ENCODE measurements at places on chromosomes 7 and 10.
A peak's percentile ranks its signal among the peaks of the same experiment; 100 is the strongest.

GRCh38 chr7:127396184-127396583, 3.7 kb upstream of the ZNF800 start:
- DNase-seq: peak; percentile 20

DNA sequence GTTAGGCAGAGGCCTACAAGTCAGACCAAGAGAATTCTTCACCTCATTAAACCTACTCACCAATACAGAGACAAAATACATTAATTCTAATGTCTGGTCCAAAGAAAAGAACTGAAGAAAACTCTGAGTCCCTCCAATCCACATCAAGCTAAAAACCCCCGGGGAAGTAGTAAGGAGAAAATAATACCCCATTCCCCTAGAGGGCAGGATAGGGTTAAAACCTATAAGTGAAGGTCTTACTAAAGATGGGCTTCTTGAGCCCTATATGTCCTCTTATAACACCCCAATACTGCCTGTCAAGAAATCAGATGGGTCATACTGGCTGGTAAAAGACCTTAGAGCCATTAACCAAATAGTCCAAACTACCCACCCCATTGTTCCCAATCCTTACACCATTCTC, 141.3 kb upstream of the TMEM106B start:
- no peak for DNase-seq

DNA sequence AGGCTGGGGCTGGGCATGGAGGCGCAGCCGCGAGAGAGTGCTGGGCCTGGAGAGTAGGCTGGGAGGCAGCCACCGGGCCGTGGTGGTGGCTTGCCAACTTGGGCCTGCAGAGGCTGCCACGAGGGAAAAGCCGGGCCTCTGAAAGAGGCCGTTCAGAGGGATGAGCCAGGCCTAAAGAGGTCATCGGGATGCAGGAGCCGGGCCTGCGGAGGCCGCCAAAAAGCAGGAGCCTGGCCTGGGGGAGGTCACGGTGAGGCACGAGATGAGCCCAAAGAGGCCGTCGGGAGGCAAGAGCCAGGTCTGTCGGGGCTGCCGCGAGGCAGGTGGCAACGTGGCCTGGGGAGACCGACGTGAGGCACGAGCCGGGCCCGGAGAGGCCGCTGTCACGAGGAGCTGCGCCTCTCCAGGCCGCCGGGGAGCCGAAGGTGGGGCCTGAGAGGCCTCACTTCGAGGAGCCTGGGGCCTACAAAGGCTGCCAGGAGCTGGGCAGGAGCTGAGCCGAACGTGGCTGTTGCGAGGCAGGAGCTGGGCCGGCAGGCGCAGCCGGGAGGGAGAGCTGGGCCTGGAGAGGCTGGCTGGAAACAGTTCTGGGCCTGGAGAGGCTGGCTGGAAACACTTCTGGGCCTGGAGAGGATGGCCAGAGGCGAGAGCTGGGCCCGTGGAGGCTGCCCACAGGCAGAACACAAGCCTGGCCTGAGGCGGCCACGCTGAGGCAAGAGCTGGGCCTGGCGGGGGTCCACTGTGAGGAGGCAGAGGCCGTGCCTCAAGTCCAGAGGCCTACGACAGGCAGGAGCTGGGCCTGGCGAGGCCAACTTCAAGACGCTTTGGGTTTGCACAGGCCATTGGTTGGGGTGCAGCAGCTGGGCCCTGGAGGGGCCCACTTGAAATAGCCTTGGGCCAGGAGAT, 24.6 kb downstream of the MDH2 start:
- no peak for DNase-seq

GRCh38 chr7:136034132-136034531, 57.0 kb upstream of the MTPN start:
- no peak for DNase-seq

DNA sequence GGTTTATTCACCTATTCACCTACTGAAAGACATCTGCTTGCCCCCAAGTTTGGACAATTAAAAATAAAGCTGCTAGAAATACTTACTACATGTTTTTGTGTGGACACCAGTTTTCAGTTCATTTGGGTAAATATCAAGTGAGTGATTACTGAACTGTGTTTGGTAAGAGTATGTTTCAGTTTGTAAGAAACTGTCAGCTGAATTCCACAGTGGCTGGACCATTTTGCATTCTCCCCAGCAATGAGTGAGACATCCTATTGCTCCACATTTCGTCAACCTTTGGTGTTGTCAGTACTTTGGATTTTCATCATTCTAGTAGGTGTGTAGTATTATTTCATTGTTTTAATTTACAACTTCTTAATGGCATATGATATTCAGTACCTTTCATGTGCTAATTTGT, 17.4 kb upstream of the IKZF1 start:
- DNase-seq: no peak

DNA sequence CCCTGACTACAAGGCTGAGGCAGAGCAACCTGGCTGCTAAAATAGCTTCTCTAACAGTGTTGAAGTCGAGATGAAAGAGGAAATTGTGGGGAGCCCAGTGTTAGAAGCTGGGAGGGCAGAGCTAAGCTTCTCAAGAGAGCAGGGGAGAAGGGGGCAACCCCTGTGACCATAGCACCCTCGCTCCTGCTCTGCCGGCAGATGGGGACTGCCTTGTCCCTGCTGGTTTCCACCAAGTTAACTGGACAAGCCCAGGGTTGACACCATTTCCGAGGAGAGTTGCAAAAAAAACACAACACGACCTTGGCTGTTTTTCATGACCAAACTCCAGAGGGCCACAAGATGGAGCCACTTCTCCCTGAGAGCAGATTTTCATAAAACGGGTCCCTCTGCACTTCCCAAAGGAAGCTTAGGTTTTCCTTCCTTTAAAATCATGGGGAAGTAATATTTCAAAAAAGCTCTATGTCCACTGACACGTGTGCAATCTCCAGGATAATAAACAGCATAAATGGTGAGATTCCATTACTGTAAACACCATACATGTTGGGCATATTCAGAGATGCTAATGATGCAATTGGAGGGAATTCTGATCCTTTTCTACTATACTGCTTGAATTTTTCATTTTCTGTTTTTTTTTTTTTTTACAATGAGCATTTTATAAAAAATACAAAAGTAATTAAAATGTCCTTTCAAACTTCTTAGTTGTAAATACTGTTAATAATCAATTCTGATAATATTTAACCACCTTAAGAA, 140.4 kb downstream of the PIP4K2A start:
- no peak for DNase-seq

GRCh38 chr7:3154881-3155494, 111.3 kb upstream of the CARD11 start:
- no peak for DNase-seq

DNA sequence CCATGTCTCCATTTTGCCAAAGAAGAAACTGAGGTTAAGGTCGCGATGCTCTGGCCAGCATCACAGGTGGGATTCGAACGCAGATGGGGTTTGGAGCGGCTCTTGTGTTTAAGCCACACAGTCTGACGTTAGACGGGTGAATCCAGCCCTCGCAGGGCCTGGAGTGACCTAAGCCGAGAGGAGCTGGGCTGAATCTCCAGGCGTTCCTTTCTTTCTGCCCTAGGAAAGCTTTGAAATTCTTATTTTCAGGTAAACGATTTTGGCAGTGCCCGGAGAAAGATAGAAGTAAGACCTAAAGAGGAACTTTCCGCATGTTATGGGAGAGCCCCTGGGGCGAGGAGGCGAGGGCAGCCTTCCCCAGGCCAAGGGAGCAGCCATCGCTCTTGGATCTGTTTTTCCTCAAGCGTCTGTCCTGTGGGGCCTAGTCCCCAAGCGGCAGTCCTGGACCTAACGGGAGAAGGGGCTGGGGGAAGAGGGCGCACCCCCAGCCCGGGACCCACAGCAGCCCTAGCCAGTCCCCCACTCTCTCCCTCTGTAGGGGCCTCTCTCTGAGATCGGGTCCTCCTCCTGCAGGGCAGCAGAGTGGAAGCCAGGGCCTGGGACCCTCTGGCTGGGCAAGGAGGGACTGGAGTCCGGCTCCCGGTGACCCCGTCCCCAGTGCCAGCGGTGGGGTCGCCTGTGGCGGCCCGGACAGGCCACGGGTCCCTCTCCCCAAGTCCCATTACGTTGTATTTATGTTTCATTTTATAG, 8.9 kb upstream of the LBX1 start:
- DNase-seq: no peak

DNA sequence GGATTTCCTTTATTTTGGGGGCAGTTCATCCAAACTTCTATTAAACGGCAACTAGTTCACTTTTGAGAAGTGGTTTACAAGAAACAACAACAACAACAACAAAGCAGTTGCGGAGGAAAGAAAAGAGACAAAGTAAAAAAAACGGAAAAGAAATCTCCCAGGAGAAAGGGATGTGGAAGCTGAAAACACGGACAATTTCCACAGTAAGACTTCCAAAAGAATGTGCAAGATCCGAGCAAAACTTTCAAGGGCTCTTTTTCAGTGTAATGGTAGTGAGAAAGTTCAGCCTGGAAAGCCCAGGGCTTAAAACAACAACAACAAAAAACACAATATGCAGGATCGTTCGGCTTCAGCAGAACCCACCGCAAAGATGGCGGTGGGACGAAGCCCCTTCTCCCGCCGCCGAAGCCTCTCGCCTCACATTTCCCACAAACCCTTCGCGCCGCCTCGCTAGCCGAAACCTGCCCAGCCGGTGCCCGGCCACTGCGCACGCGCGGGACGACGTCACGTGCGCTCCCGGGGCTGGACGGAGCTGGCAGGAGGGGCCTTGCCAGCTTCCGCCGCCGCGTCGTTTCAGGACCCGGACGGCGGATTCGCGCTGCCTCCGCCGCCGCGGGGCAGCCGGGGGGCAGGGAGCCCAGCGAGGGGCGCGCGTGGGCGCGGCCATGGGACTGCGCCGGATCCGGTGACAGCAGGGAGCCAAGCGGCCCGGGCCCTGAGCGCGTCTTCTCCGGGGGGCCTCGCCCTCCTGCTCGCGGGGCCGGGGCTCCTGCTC, at the start of gene TNKS2:
Gene TNKS2, plus strand, starts transcription at position 553 of the 775 bp plus-strand sequence. CDS start 265 bp downstream, outside the sequence.
- peak; percentile 98 for DNase-seq

DNA sequence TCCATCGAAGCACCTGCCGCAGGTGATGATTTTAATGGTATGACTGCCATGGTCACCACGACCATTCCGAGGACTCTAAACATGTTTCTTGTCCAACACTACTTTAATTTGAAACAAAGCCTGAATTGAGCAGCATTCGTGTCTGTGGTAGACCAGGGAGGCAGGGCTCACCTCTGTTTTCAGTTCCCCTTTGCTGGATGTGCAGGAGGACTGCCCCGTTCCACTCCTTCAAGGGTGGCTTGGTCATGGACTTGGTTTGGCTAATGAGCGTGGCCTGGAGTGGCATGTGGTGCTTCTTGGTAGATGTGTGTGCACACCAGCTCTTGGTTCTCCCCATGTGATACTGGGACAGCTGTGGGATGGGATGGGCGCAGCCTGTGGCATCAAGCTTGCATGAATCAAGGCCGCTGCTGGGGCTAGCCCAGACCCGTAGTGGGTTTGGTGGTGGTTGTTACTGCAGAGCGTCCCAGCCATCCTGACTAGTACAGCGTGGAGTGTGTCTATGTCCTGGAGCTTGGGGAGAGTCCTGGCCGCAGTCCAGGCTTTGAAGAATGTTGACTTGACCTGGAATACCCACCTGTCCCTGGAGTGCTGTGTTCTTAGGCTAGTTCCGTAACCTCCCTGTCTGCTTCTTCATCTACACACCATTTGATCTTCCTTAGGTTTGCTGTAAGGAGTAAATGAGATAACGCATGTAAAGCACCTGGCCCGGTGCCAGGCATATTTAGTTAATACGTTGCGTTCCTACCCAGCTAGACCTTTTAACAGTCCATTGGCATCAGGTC, 34.8 kb downstream of the MGMT start:
- no peak for DNase-seq

DNA sequence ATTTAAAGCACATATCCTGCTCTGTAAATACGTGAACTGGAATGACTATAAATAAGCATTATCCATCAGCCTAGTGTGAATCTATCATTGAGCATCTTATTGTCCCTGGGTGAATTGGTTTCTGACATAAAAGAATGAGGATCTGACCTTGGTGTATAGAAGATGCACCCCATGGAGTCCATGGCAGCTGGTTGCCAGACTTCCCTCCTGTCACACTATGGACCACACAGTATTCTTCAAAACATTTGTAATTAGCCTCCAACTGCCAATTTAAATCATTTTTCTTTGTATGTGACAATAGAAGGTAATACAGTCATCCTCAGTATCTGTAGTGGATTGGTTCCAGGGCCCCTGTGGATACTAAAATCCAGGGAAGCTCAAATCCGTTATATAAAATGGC, 238.1 kb upstream of the ZWINT start:
- DNase-seq: no peak

DNA sequence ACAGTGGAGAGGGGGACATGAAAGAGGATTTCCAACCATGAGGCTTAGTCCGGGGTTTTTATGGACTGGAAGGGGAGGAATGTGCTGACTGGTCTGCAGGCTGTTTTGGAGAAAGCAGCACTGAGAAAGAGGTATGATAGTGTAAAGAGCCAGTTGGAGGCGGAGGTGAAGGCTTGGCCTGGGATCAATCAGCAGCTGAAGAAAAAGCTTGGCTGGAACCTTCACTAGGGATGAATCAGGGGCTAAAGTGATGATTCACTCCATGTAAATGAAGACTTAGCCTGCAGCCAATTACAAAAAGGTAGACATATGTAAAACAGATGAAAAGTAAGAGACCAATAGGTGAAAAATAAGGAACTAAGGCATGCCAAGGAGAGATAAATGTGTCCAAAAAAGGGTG, 1382.6 kb downstream of the GATA3 start:
- no peak for DNase-seq

DNA sequence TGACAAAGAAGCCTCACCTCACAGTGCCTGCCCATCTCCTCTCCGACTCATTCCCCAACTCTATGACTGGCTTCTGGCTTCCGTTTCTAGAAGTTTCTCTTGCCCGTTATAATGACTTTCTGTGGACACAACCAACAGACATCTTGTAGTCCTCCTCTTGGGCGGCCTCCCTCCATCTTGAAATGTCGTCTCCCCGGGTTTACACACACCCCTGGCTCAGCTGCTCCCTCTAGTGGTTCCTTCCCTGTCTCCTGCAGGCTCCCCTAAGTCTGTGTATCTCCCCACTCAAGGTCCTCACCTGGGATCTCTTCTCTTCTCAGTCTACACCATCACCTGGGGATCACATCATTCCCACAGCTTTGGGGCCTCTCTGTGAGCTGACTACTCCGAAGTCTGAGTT, 123.4 kb upstream of the NEBL start:
- DNase-seq: no peak

GRCh38 chr10:57008189-57008588, 647.1 kb upstream of the ZWINT start:
- no peak for DNase-seq

- DNase-seq: no peak
Observed at GRCh38 chr7:36985316-36985715, 261.0 kb upstream of the AOAH start.

DNA sequence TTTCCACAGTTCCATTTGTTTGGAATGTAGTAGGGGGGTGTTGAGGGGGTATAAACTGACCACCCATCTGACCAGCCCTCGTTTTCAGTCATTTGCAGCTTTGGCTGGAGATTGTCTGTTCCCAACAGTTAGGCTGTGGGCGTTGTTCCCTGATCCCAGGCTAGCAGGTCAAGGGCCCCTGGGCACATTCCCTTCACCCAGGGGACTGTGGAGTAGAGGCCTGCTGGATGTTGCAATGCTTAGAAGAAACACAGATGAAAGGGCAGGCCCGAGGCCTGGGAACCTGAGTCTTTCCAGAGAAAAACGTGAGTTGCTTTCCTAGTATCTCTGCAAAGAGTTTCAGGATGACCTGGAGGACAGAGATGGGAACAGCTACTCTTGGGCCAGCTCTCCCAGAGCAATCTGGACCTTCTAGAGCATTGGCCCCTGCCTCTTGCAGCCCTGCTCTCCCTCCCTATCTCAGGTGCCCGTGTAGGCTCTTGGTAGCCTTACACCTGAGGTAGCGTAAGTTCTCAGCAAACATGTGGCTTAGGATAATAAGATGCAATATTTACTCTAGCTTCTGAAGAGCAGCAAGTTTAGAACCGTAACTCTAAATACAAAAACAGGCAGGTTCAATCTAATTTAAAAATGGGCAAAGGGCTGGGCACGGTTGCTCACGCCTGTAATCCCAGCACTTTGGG, 99.4 kb upstream of the EFCAB10 start:
- DNase-seq: peak; percentile 50

Measured in left ventricle myocardium superior (tissue), 1 donor.